ENCODE measurements at places on chromosomes 1 and 21. TPM values are rescaled to one million over a fixed set of nuclear protein-coding genes. Genes with fewer than 3 reads are reported as not detected.

DNA sequence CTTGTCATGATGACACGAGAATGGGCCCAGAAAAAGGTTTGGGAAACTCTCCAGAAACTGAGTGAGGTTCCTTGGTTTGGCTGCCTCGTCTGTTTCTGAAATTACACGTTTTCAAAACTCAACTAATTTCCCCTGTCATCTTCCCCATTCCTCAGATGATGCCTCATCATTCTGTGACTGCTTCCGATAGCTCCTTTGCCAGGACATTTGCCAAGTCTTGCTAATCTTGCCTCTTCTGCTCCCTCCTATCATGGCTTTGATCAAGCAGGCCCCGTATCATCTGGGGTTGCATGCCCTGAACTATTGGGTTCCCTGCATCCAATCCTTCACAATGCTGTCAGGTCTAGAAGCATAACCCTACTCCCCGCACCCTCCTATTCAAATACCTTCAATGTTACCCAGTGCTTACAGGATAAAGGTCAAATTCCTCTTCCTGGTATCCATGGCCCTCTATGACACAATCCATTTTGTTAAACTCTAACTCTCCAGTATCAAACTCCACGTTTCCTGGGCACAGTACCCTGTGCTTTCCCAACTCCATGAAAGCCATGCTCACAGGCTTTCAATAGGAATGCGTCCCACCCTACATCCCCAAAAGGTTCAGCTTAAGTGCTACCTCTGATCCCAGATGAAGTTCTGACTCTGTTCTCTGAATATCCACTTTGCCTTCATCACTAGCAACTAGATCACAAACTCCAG, 22.2 kb upstream of the TMEM200B start:
- H3K27ac ChIP-seq: no peak overlapping the region
- peaks cover 17% of the 10 kb centered on the region for H3K36me3 ChIP-seq
- no peaks in the 10 kb centered on the region for H3K4me1 ChIP-seq
- peak overlapping the region; percentile 9 for H3K4me3 ChIP-seq
- peaks cover 2% of the 10 kb centered on the region for H3K27me3 ChIP-seq

GRCh38 chr1:32362474-32363313, at the start of the genes FAM229A and TSSK3:
FAM229A (minus strand) TSS chr1:32362485; CDS start chr1:32362091, 394 bp downstream.
TSSK3 (plus strand) TSS chr1:32362539; CDS start chr1:32362702, 163 bp downstream.
- H3K27me3 ChIP-seq: peaks cover 18% of the 10 kb centered on the region
- peaks cover 16% of the 10 kb centered on the region for H3K4me1 ChIP-seq
- peak within 1 kb of the TSS; percentile 64 for H3K4me3 ChIP-seq
- no peak for DNase-seq

DNA sequence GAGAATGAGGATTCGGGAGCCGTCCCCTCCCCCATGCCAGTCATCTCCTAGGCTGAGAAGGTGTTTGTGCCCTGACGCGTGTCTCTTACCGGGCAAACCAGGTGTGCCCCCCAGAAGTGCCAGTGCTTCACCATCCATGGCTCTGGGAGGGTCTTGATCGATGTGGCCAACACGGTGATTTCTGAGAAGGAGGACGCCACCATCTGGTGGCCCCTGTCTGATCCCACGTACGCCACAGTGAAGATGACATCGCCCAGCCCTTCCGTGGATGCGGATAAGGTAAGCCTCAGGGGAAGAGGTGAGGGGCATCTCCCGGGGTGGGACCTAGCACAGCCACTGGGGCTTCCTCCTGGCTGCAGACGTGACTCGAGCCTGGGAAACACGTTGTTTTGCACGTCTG, 959 bp downstream of the PADI6 start:
- peaks cover 2% of the 10 kb centered on the region for H3K4me1 ChIP-seq
- H3K36me3 ChIP-seq: peaks cover 2% of the 10 kb centered on the region
- peaks cover 6% of the 10 kb centered on the region for H3K27me3 ChIP-seq
- no peak overlapping the region for H3K27ac ChIP-seq

GRCh38 chr1:191618181-191618580, 540.1 kb upstream of the RGS18 start:
- no peaks in the 10 kb centered on the region for H3K27me3 ChIP-seq
- H3K36me3 ChIP-seq: no peaks in the 10 kb centered on the region
- no peak overlapping the region for H3K4me3 ChIP-seq
- H3K27ac ChIP-seq: no peak overlapping the region

DNA sequence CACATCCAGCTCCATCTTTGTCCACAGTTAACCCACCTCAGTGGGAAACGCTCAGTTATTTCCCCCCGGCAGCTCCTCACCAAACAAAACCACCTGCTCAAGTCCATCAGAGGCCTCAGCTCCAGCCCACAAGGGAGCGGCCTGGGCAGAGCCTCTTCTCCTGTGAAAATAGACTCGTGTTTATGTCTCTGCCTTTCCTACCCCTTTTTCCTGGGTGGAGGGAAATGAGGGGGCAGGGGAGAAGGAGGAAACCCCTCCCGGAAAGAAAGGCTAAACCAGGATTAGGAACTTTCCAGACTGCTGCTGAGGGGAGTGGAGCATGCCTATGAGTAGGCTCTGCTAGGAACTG, 81.6 kb downstream of the PAX7 start:
- peaks cover 15% of the 10 kb centered on the region for H3K4me1 ChIP-seq
- no peak overlapping the region for H3K27ac ChIP-seq
- DNase-seq: no peak
- peaks cover 5% of the 10 kb centered on the region for H3K27me3 ChIP-seq
- no peak overlapping the region for H3K4me3 ChIP-seq
- H3K36me3 ChIP-seq: no peaks in the 10 kb centered on the region

GRCh38 chr1:179046808-179047635, 21.3 kb downstream of the FAM20B start:
- peaks cover 3% of the 10 kb centered on the region for H3K4me1 ChIP-seq
- H3K27ac ChIP-seq: no peak overlapping the region
- peaks cover 2% of the 10 kb centered on the region for H3K27me3 ChIP-seq
- no peaks in the 10 kb centered on the region for H3K36me3 ChIP-seq
- H3K4me3 ChIP-seq: no peak overlapping the region
- no peak for DNase-seq

DNA sequence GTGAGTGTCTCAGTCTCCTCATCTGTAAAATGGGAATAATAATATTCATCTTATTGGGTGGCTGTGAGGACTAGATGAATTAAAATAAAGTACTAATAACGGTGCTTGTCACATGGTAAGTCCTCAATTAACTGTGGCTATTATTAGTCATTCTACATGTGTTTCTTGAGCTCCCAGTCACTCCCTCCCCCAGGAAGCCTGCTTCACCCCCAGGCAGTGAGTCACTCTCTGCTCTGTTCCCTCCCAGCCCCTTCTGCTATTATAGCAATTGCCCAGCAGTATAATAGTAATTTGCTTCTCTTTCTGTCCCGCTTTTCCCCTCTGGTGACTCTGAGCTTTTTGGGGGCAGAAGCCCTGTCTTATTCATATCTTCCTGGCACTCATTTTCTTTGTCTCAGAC, 102.0 kb downstream of the BEND5 start:
- H3K36me3 ChIP-seq: no peaks in the 10 kb centered on the region
- H3K27ac ChIP-seq: no peak overlapping the region

- H3K4me1 ChIP-seq: peaks cover 11% of the 10 kb centered on the region
- peak; percentile 66 for DNase-seq
- peak within 1 kb of the TSS; percentile 99 for H3K4me3 ChIP-seq
- H3K27me3 ChIP-seq: peaks cover 2% of the 10 kb centered on the region
Observed at GRCh38 chr1:56578963-56579875, at the start of gene PLPP3. PLPP3 (minus strand) TSS chr1:56579563; CDS start chr1:56579016, 547 bp downstream.

GRCh38 chr1:204319027-204319426, 40.7 kb downstream of the PLEKHA6 start:
- H3K4me1 ChIP-seq: peaks cover 16% of the 10 kb centered on the region
- no peaks in the 10 kb centered on the region for H3K36me3 ChIP-seq
- peaks cover 2% of the 10 kb centered on the region for H3K27me3 ChIP-seq
- no peak overlapping the region for H3K4me3 ChIP-seq
- H3K27ac ChIP-seq: no peak overlapping the region

GRCh38 chr1:22801761-22802160, 91.1 kb downstream of the EPHB2 start:
- H3K4me3 ChIP-seq: peak overlapping the region; percentile 14
- H3K27me3 ChIP-seq: peaks cover 10% of the 10 kb centered on the region
- peaks cover 51% of the 10 kb centered on the region for H3K4me1 ChIP-seq
- DNase-seq: peak; percentile 79

- DNase-seq: peak; percentile 59
- no peaks in the 10 kb centered on the region for H3K4me1 ChIP-seq
- no peak overlapping the region for H3K4me3 ChIP-seq
- H3K27ac ChIP-seq: no peak overlapping the region
- H3K27me3 ChIP-seq: no peaks in the 10 kb centered on the region
Observed at GRCh38 chr1:108049178-108049819, 84.3 kb upstream of the VAV3 start.

GRCh38 chr1:40914927-40915569, 52.9 kb upstream of the CITED4 start:
- H3K36me3 ChIP-seq: no peaks in the 10 kb centered on the region
- no peak overlapping the region for H3K4me3 ChIP-seq
- H3K4me1 ChIP-seq: no peaks in the 10 kb centered on the region
- H3K27me3 ChIP-seq: peaks cover 5% of the 10 kb centered on the region
- no peak overlapping the region for H3K27ac ChIP-seq
- no peak for DNase-seq

- no peak overlapping the region for H3K4me3 ChIP-seq
- no peak overlapping the region for H3K27ac ChIP-seq
- DNase-seq: no peak
Observed at GRCh38 chr1:30523055-30524020, 200.0 kb downstream of the MATN1 start.

DNA sequence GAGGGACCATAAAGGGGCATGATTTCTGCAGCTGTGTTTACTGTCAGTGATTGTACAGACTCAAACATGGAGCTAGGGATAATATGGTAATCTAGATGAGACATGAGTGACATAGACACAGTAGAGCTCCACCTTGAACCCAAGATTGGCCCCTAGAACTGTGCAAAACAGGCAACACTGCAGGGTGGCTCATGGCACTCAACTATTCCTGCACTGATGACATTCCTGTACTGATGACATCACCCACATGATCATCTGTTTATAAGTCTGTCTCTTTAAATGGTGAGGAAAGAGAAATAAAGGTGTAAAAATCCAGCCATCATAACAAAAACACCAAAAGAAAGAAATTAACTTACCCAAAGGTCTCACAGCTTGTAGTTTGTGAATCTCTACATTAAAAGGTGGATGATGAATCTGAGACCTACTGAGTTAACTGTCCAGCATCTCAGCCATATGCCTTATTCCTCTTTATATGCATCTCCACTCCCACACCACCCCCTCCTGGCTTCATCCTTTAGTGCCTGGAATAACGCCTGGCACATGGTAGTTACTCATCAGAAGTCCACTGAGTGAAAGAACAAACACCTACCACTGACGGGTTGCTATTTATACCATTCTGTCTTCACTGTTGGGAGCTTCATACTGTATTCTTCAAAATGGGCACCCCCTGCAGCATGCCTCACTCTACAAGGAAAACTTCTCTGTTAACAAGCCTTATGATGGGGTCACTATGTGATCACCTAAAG, at the start of gene LRRC53:
TSS of gene LRRC53 (minus strand) at position 442 of the 746 bp plus-strand sequence. CDS start 29,262 bp downstream, outside the sequence.
- DNase-seq: no peak
- no peak within 1 kb of the TSS for H3K4me3 ChIP-seq
- no peaks in the 10 kb centered on the region for H3K27me3 ChIP-seq
- no peak within 1 kb of the TSS for H3K27ac ChIP-seq
- peaks cover 4% of the 10 kb centered on the region for H3K36me3 ChIP-seq

GRCh38 chr1:114167226-114167625, 13.6 kb upstream of the SYT6 start:
- H3K36me3 ChIP-seq: no peaks in the 10 kb centered on the region
- no peaks in the 10 kb centered on the region for H3K4me1 ChIP-seq
- H3K4me3 ChIP-seq: no peak overlapping the region

DNA sequence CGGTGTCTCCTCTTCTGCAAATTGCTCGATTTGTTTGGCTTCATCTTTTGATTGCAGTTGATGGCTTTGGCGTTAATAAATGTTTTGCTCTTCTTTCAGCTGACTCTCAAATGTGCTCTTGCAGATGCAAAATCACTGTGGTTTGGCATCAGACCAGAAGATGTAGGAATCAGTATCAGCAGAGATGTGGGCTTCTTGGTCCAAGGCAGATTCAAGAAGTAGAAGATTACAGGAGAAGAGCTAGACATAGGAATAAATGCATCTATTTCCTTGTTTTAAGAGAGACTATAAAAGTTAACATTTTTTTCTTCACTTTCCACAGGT, 59.8 kb upstream of the BACH1 start:
- H3K27me3 ChIP-seq: no peaks in the 10 kb centered on the region
- H3K36me3 ChIP-seq: no peaks in the 10 kb centered on the region
- H3K4me3 ChIP-seq: no peak overlapping the region
- no peak overlapping the region for H3K27ac ChIP-seq
- H3K4me1 ChIP-seq: no peaks in the 10 kb centered on the region

DNA sequence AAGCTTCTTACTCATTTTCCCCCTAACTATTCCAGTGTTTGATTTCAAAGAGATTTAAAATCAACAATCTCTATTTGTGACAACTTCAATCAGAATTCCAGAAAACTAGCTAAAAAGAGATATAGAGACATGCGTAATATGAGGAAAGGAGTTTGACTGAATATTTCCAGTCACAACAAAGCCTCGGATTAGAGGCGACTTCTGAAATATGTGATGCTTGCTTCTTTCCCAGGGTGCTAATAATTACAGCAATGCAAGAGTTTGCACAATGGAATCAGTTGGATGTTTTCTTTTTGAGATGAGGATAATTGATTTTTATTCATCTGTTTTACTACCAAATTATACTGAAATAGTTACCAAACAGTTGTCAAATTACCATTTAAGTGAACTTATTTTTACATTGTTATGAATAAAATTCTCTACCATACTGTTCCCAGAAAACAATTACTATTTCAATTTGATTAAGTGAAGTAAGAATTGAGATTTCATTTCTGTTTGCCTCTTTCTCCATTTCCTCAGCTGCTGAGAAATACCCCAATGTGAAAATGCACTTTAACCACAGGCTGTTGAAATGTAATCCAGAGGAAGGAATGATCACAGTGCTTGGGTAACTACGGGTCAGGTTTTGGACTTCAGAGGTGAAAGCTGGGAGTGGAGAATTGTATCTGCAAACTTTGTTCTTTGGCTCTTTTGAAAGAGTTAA, 28.1 kb downstream of the KMO start:
- peaks cover 4% of the 10 kb centered on the region for H3K27me3 ChIP-seq
- DNase-seq: no peak
- H3K4me3 ChIP-seq: no peak overlapping the region
- H3K4me1 ChIP-seq: no peaks in the 10 kb centered on the region
- no peaks in the 10 kb centered on the region for H3K36me3 ChIP-seq

DNA sequence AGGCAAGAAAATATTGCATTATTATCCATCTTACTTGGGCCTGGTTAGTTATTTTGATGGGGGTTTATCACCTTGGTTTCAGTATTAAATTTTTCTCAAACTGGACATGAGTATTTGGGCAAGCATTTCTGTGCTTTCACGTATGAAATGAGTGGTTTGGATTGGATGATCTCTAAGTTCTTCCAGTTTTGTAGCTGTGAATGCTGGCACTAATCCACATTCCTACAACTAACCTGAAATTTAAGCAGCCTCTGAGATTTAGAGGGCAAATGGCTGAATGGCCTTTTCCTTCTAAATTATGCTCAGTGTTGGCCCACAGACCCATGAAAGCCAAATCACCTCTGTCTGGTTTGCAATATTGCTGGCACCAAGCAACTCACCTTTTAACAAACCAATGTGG, 475.0 kb upstream of the B3GALT2 start:
- no peak for DNase-seq
- H3K36me3 ChIP-seq: no peaks in the 10 kb centered on the region
- H3K27me3 ChIP-seq: no peaks in the 10 kb centered on the region
- H3K27ac ChIP-seq: no peak overlapping the region
- no peak overlapping the region for H3K4me3 ChIP-seq
- peaks cover 6% of the 10 kb centered on the region for H3K4me1 ChIP-seq

The PEX19 gene
- total RNA-seq: 48.8 TPM

The ACTL8 gene
- not detected for total RNA-seq

The FOXD3 gene
- total RNA-seq: 0.39 TPM

The CLDN17 gene
- total RNA-seq: not detected

The PDC gene
- not detected for total RNA-seq

The HCRTR1 gene
- not detected for total RNA-seq
